ENCODE measurements at places on chromosomes 3 and 15.

GRCh38 chr3:73433687-73434086 lies 191.1 kb downstream of the PDZRN3 start:
- peak; percentile 10 for DNase-seq

- DNase-seq: no peak
These were observed 44.8 kb upstream of the ATP2C1 start for GRCh38 chr3:130849091-130849552.

DNA sequence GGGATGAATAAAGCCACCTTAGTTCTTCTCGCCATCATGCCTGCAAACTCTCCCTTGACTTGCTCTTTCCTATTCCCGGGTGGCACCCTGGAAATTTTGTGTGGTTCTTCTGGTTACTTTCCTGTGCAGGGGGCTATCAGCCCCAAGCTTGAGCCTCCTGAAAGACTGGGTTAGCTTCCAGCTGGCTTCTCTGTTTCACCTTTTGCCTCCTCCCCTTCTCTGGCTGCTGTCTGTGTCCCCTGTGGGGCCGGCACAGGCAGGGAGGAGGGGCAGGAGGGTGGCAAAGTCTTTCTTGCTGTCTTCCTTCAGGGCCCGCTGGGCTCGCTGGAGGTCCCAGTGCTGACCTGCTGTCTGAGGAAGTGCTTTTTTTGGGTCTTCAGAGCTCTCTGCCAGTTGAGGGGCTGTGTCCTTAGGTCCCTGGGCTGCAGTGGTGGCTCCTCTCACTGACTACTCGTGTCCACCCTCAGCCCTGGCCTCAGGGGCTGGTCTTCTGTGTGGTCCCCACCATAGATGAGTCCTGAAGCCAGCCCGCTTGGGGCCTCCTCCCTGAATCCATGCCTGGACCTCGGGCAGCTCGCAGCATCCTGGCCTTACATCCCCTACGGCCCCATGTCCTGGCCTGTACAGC lies 196.5 kb downstream of the KLF13 start:
- no peak for DNase-seq

- no peak for DNase-seq
These were observed 22.6 kb upstream of the IP6K2 start for GRCh38 chr3:48739617-48739954.

GRCh38 chr15:83810110-83810509 lies 156.2 kb downstream of the ADAMTSL3 start:
- DNase-seq: no peak

DNA sequence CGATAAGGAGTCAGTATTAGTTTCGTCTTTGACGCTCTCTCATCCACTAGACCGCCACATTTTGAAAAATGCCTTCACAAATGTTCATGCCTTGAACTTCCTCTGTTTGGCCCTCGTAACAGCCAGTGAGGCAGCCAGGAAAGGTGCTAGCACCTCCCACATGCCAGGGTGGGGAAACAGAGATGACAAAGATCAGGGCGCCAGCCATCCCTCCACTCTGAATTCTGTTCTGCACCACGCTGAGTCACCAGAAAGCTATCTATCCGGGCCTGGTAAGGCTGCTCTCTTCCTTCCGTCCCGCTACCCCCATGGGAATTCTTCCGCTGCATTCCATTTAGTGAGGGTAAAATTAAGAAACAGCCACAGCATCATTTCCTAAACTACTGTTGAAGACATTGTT lies 31.3 kb upstream of the BCL2L10 start:
- DNase-seq: no peak

Measured in upper lobe of left lung (tissue), 6 donors.